Posterior vena cava (tissue), 2 donors: ENCODE measurements at places on chromosomes 6 and 20. TPM values are rescaled to one million over a fixed set of nuclear protein-coding genes. Genes with fewer than 3 reads are reported as not detected.

DNA sequence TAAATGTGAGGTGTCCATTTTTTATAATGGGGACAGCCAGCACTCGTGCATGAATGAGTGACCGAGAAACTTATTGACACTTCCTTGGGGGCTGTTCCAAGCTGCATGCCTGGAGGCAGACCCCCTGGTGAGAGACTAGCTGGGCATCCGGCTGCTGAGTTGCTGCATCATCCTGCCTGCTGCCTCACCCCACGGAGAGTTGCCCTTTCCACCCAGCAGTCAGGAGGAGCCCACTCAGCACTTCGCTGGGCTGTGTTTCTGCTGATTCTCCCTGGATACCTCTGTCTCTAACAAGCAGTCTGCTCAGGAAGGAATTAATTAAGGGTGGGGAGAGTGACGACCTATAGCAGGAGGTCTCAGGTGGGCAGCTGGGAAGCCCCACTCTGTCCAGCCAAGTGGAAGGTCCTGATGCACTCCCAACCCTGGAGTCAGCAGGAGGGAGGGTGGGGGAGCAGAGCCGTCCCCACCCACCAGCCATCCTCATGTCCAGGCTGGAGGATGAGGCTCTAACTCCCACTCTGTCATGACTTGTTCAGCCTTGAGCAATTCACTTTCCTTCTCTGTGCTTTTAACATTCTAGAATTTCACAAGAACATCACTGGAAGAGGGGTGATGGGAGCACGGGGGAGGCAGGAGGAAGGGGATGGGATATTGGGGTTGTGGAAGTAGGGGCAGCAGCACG lies 177.3 kb downstream of the LRFN2 start:
- no peak for DNase-seq

GRCh38 chr20:35871259-35871771 lies 83.0 kb downstream of the SCAND1 start:
- DNase-seq: no peak

The SERINC1 gene
- total RNA-seq: 229 TPM

DNA sequence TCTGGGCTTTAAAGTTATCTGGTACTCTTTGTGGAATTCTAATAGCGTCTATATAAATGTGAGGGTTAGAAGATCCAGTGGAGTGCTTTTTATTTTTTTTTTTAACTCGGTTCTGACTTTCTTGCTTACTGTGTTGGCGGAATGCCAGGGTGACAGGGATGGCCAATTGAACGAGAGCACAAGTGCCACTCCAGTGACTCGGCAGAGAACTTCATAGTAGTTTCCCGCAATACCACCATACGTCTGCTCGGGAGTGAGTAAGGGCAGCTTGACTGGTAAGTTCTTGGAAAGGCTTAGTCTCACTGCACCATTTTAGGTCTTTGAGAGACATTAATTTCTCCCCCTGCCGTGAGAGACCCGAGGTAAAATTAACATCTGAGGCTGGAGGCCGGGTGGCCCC lies 49.4 kb upstream of the TULP1 start:
- DNase-seq: no peak

DNA sequence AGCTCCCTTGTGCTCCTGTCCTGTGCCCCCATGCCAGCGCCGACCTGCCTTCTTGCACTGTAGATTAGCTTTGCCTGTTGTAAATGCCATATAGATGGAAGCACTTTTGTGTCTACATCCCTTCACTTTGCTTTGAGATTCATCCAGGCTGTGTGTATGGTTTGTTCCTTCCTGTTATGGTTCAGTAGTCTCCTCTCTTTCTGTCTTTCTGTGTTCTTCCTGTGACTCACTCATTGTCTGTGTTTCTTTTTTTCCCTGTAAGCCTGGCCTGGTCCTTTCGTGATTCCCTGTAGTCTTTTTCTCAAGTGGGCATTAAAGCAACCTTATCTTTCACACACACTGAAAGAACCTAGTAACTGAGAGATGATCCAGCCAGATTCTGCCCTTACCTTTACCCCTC lies 66.6 kb downstream of the JARID2 start:
- DNase-seq: no peak

- no peak for DNase-seq
Observed at GRCh38 chr6:169857343-169858292, 106.2 kb downstream of the ERMARD start.

The OLIG3 gene
- total RNA-seq: not detected

DNA sequence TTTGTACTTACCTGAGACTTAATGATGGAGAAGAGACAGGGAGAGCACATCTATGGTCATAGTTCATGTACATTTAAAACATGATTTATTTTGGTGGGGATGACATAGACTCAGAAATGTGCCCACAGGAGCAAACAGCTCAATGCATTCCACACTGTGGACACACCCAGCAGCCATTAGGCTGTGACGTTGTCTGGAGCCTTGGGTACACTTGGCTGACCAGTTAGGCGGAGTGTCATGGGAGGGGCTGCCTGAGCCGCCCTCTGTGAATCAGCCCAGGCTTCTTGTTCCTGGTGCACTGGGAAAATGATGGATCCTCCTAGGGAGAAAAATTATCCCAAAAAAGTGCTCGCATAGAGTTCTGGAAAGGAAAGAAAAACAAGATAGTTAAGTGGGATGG lies 231.0 kb upstream of the GMDS start:
- DNase-seq: no peak

DNA sequence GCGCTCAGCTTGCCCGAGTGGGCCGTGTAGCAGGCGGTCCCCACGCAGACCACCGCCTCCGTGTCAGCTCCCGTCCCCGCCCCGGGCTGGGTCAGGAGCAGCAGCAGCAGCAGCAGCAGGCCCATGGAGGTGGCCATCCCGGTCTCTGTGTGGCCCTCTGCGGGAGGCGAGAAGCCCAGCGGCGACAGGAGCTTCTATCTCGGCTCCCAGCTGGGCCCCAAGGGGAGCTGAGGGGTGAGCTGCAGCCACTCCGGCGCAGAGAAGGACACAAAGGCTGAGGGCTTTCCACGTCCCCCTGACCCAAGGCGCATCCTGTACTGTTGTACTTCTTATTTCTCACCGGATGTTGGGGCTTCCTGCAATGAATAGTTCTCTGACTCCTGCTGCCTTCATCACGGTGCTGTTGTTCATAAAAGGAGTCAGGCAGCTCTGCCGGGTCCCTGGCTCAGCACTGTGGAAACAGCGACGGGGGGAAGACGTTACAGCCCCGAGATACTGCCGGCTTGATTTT lies at the start of gene CD93:
Gene CD93 (minus strand): TSS at position 269 of the 511 bp plus-strand sequence. CDS start 132 bp downstream, at position 137.
- DNase-seq: peak; percentile 90

The ZSCAN23 gene
- 2.8 TPM for total RNA-seq

The RAET1L gene
- not detected for total RNA-seq

The SLC17A1 gene
- not detected for total RNA-seq

- DNase-seq: no peak
Observed at GRCh38 chr6:2185466-2185865, 59.9 kb downstream of the GMDS start.

GRCh38 chr6:165266191-165266590 lies 43.2 kb downstream of the C6orf118 start:
- no peak for DNase-seq

- DNase-seq: no peak
Observed at GRCh38 chr6:147022041-147022440, 182.2 kb upstream of the STXBP5 start.

DNA sequence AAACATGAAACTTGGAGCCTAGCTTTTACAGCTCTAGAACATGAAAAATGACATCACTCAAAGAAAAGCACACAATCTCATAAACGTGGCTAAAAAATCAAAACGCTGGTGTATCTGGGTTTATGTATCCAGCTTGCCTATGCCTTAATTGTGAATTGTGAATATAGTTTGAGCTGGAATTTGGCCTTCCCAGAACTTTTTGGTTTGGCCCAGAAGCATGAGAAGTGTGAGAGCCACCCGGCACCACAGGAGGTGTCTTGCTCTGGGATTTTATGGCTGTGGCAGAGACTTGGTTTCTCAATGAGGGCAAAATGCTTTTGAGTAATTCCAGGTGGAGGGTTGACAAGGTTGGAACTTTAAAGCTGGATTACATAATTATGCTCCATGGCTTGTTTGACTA lies 69.2 kb downstream of the TIAM2 start:
- no peak for DNase-seq

GRCh38 chr6:120938876-120939472 lies 395.3 kb downstream of the TBC1D32 start:
- DNase-seq: no peak

The TXLNB gene
- total RNA-seq: 1.1 TPM

The PXMP4 gene
- total RNA-seq: 5.2 TPM

The CPXM1 gene
- total RNA-seq: 9.6 TPM

The SPDEF gene
- total RNA-seq: not detected

GRCh38 chr6:169763308-169763707 lies 11.9 kb downstream of the ERMARD start:
- DNase-seq: no peak
